ENCODE measurements at places on chromosomes 1 and 21.

GRCh38 chr1:156477526-156478249 lies 22.9 kb downstream of the MEF2D start:
- DNase-seq = no peak

- no peak for DNase-seq
Measured at GRCh38 chr1:30872948-30873263, 35.7 kb downstream of the SDC3 start.

DNA sequence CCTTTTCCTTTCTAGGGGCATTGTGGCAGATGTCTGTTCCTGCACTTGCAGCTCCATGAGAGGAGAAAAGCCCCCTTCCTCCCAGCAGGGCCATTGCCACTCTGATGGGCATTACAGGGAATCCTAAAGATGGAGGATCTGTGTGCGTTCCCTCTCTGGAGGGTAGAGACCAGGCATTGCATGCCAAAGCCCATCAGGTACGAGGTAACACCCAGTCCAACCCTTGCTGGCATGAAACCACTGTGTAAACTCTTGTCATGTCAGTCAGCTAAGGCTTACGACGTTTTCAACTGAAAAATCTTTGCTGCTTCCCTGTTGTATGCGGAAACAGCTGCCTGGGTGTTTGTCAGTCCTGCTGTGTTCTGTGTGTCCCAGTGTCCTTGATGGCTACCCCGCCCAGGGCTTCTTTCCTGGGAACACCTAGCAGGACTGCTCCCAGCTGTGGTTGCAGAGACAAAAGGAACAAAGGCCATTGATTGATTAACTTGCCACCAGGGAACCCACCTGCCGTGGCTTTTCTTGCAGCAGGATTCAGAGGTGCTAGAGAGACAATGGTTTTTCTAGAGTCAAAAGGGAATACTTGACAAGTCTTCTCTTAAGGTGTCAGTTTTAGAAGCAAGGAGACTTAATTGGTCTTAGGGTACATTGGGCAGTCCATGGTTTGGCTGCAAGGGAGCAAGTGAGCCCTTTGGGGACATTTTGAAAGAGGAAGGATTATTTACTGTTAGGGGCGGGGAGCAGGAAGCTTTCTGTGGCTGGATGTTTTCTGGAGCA lies 24.6 kb downstream of the B3GALT5 start:
- no peak for DNase-seq

DNA sequence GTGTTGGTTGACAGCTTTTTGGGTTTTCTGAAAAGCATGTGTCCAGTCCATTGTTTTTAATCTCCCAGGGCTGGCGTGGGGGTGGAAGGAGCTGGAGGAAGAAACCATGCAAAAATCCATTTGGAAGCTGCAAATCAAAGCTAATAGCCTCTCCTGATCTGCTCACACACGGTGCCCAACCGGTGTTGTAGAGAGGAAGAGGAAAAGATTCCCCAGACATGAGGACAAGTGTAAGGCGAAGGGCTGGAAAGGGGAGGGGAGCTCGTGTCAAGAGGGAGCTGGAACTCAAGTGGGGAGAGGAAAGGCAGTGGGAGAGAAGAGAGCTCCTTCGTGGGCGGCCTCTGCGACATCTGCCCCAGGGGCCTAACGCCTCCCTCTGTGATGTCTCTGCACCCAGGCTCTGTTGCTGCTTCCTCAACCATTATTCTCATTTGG lies 112.3 kb upstream of the IRF2BP2 start:
- DNase-seq = no peak

GRCh38 chr1:168083456-168084325 lies 53.0 kb downstream of the GPR161 start:
- DNase-seq = no peak

- peak; percentile 49 for DNase-seq
Measured at GRCh38 chr1:18999359-18999758, 42.9 kb upstream of the IFFO2 start.

GRCh38 chr1:51214615-51215131 lies 21.4 kb upstream of the RNF11 start:
- peak; percentile 59 for DNase-seq

DNA sequence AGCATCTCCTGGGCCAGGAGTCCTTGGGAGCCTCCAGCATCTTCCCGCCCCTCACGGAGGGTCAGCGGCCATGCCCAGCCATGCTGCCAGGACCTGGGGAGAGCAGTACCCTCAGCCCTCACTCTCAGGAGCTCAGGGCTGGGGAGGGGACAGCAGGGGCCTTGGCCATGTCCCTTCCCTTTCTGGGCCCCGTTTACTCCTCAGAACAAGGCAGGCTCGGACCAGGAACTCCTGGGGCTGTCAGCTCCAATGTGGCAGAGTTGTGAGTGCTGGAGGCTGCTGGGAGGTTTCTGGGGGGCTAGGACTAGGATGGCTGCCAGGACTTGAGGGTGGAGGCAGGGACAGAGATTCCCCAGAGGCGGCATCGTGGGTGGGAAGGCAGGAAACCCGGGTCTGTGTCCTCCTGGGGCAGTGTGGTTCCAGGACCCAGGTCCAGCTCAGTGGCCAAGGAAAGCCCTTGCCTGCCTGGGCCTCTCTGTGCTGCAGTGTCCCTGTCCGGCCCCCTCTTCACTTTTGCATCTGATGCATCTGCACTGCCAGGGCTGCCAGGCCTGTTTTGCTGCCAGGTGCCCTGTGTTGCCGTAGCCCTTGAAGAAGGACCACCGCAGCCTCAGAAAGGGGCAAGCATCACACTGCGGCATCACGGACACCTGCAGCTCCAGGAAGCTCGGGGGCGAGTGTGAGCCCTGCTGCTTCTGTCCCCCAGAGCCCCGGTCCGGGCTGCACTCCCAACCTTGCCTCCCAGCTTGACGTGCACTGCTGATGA lies 223.9 kb downstream of the CAMTA1 start:
- no peak for DNase-seq

- DNase-seq = no peak
Measured at GRCh38 chr1:219039017-219039681, 134.5 kb upstream of the LYPLAL1 start.

DNA sequence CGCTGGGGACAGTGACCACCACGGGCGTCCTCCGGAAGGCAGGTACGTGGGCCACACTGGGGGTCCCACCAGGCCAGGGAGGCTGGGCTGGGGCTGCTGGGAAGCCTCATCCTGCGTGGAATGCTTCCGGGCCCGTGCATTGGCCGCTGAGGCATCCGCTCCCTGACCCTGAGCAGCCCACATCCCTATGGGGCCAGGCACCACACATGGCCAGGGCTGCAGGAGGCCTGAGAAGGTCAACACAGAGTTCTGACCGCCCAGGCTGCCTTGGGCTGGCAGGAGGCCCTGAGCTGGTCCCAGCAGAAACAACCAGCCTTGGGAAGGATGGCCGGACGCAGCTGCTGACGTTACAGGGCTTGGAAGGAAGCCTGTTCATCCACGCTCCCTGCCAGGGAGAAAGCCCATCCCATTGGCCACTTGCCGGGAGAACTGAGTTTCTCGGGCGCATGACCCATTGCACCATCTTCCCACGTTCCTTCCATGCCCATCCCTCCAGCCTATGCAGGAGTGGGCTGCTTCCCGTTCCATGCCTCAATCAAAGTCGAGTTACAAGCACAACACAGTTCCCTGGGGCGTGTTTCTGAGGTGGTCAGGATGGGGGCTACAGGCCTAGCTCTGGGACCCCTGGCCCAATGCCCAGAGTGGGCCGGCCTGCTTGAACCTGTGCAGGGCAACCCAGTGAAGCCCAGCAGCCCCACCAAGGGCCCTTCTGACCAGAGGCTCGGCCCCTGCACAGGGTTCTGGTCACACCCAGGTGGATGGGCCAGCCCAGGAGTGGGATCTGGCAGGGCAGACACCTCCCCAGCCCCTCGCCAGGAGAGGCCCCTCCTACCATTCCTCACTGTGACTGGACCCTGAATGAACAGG lies 31.7 kb downstream of the TRIM11 start:
- peak; percentile 97 for DNase-seq

- DNase-seq = no peak
Measured at GRCh38 chr1:223156343-223156742, 13.3 kb upstream of the TLR5 start.

DNA sequence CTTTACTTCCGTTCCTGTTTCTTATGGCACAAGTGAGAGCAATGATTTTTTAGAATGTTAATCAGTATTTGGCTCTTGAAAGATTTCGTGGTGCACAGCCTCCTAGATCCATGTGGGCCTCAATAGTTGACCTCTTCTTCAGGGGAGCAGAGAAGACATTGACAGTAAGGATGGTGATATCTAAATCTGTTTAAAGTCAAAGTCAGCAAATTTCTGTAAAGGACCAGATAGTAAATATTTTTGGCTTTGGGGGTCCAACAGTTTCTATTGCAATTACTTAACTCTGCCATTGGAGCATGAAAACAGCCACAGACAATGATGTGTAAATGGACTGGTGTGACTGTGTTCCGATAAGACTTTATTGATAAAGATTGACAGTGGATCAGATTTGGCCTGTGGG lies 27.4 kb downstream of the TNN start:
- DNase-seq = no peak

Measured in fibroblast of villous mesenchyme (primary cell).